Right ventricle myocardium superior (tissue), 1 donor: ENCODE measurements at places on chromosomes 7 and 10.

DNA sequence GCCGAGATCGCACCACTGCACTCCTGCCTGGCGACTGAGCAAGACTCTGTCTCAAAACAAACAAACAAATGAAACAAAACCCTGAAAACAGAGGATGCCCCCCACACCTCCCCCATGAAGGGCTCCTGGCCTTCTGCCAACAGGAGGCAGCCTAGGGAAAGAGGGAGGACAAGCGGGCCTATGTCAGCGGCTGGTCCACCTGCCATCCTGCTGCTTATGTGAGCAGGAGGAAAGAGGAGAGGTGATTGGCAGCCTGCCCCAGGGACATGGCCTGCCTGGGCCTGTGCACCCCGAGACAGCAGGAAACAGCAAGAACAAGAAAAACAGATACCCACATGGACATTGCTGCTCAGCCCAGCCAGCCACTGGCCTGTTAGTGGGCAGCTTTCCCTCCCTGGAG, 9.1 kb upstream of the ZNF316 start:
- DNase-seq = no peak

DNA sequence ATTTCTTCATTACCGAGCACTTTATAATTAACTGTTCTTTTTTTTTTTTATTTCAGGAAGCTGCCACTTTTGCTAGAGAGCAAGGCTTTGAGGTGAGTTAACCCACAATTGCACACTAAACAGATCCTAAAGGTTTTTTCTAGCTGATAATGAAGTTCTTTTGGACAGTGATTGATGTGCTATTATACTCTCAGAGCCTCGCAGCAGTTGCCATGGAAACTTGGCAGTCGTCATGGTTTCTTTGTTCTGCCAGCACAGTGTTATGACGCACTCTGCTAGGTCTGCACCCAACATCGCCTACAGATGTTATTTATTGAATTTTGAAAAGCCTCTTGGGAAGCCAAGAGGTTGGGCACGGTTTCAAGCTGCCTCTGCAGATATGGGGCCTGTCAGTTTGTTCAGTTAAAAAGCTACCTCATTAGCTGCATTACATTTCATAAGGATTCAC, 237.2 kb upstream of the KAT6B start:
- DNase-seq = peak; percentile 90

GRCh38 chr7:100562195-100563099, 11.3 kb downstream of the SAP25 start:
- DNase-seq = no peak

- DNase-seq = no peak
These were observed 2.9 kb downstream of the BNIP3 start for GRCh38 chr10:131978851-131979250.

- DNase-seq = no peak
These were observed 5.7 kb upstream of the GRID1 start for GRCh38 chr10:86372119-86372783.

DNA sequence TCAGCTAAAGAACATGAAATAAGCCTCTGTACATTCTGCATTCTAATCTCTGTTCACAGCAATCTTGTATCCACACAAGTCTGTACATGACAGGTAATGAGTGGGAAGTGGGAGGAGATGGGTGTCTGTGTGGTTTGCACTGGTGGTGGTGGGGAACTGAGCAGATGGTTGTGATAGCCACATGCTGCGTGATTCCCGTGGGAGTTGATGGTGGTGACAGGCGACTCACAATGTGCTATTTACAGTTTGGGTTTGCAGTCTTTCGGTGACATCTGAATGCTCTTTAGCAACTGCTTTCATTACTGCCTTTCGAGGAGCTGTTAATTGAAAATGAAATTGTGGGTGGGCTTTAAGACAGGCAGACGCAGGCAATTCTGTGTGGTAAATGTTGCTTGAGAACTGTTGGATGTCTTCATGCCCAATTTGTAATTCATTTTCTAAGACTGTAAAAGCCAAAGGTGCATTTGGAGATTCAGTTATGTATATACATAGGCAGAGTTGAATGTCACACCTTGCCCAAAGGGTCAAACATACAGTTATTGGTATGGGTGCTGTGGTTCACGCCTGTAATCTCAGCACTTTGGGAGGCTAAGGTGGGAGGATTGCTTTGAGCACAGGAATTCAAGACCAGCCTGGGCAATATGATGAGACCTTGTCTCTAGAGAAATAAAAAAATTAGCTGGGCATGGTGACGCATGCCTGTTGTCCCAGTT, 308.2 kb downstream of the AUTS2 start:
- no peak for DNase-seq

GRCh38 chr10:16653224-16653623, 131.5 kb upstream of the C1QL3 start:
- DNase-seq = no peak

DNA sequence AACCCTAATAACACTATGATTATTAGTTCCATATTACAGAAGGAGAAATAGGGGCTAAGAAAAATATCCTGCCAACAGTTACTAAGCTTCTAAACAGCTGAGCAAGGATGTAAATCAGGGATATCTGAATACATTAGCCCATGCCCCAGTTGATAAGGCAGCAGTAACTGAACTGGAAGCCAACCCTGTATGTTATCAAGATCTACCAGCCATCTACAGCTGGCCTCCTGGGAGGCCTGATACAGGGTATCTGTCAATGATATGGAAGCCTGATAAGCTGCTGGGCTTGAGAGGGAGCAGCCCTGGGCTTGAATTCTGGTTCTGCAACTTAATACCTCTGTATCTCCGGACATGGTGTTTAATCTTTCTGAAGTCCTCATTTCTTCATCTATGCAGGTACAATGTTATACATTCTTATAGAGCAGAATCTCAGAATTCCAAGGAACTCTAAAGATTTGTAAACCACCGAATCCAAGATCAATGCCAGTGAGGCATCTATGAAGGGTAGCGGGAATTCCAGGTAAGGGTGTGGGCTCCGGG, 37.9 kb upstream of the AFAP1L2 start:
- no peak for DNase-seq

GRCh38 chr7:106119719-106120118, 7.6 kb upstream of the SYPL1 start:
- no peak for DNase-seq

- DNase-seq = no peak
These were observed 43.1 kb upstream of the HSPB1 start for GRCh38 chr7:76259124-76260093.

DNA sequence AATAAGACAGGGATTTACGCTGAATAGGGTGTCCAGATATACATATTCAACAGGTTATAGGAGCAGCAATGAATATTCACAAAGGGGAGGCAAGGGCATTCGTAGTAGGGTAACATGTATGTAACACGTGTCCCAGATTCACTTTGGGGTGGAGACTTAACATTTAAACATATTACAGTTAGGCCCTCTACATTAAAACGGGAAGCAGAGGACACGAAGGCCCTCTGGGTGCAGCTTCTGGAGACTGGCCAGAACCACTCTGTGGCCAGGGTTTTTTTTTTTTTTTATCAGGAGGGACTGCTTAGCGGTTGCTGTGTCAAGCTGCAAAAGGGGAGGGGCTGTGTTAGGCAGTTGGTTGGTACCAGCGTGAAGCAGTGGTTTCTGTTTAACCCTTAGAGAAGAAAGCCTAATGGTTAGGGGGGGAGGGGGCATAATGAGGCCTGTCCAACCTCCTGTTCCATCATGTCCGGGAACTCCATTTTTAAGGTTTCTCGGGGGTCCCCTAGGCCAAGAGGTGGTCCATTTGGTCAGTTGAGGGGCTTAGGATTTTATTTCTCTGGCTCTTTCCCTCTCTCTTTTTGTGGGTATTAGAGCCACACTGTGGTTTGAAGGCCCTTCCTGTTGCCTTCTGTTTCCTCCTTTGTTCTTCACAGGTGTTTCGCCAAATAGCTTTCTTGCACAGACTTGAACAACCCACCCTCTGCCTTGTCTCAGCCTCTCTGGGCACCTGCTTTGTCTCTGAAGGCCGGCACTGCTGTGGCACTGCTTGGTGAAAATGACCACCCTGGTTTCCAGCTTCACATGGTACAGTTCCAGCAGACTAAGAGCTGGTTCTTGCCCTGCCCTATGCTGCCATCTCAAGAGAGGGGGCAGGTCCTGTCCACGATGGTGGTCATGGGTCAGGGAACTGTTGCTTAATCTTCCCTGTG, 26.4 kb downstream of the PRF1 start:
- DNase-seq = peak; percentile 77

- DNase-seq = no peak
These were observed 73.4 kb downstream of the ALOX5 start for GRCh38 chr10:45447416-45447815.

- no peak for DNase-seq
These were observed 469 bp downstream of the MSS51 start for GRCh38 chr10:73432646-73433537.

DNA sequence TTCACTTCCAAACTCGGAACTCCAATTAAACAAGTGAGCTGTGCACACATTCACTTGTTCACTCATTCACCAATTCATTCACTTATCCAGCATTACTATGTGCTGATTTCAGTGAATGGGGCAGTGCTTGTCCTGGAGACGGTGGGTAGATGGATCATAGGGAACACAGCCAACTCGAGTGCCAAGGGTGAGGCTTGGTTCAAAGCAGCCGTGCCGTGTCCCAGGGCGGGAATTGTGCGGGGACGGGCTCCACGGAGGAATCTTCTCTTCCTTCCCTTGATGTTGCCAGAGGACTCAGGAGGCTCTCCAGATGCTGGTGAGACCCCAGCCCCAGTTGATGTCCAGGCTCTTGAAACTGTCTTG, 2.9 kb downstream of the SH2D4B start:
- no peak for DNase-seq

- no peak for DNase-seq
These were observed 3.7 kb upstream of the CYP3A43 start for GRCh38 chr7:99824091-99824490.

DNA sequence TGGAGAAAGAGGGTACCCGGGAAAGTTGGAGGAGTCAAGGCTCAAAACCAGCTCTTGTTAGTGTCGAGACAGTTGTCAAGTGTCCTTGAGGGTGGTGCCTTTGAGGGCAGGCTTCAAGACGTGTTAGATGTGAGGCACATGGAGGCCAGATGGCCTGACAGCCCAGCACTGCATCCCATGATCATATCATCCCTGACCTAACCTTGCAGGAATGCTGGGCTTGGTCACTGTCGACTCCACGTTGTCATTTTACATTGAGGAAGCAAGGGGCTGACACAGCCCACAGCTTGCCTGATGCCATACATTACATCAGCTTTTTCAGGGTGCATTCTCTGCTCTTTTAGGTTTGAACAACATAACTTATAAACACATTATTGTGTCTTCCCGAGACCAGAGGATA, 114.1 kb downstream of the ABCA13 start:
- DNase-seq = no peak

GRCh38 chr7:47813620-47814260, 134.5 kb downstream of the PKD1L1 start:
- DNase-seq = no peak

DNA sequence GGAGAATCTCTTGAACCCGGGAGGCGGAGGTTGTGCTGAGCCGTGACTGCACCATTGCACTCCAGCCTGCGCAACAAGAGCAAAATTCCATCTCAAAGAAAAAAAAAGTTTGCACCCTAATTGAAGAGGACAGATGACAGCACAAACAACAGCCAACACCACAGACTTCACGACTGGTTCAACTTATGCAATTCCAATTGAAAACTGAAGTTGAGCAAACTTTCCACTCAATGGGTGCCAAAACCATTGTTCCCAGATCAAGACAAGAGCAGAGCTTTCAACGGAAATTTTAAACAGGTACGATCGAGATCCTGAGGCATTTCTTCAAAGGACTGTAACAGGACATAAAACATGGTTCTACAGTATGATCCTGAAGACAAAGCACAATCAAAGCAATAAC, 149.7 kb downstream of the KMT2E start:
- DNase-seq = no peak

- DNase-seq = no peak
These were observed 533.5 kb downstream of the GPAM start for GRCh38 chr10:111650088-111650487.

DNA sequence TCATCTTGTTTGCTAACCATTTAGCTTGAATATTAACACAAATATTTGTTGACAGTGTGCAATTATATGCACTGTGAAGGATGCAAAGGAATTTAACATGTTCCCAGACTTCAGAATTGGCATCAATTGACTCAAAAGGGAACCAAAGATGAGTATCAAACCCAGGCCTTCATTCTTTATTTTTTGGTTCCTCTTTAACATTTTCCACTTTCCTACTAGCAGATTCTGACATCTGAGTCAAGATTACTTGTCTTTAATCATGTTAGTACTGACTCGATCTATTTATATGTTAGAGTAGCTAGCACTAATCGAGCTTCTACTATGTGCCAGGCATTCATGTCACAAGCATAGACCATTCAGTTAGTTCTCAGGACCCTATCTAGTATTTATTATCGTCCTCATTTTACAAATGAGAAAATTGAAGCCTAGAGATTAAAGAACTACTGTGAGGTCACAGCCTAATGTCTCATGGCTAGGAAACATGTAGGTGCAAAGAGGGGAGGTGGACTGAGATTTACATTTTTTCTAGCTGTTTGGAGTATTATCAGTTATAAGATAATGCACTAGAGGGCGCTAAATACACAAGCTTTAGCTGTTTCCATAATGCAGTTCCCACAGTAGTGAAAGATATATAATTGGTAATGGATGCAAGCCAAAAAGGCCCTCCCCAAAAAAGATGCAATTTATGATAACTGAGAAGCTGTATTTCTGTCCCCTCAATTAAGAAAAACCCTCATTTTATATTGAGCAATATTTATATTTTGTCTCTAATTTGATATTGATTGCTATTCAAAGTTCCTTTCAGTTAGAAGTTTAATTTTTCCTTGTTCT, 32.9 kb upstream of the KMT2E start:
- no peak for DNase-seq
